Lung (tissue), 17 donors: ENCODE measurements at places on chromosomes 11 and 22.

DNA sequence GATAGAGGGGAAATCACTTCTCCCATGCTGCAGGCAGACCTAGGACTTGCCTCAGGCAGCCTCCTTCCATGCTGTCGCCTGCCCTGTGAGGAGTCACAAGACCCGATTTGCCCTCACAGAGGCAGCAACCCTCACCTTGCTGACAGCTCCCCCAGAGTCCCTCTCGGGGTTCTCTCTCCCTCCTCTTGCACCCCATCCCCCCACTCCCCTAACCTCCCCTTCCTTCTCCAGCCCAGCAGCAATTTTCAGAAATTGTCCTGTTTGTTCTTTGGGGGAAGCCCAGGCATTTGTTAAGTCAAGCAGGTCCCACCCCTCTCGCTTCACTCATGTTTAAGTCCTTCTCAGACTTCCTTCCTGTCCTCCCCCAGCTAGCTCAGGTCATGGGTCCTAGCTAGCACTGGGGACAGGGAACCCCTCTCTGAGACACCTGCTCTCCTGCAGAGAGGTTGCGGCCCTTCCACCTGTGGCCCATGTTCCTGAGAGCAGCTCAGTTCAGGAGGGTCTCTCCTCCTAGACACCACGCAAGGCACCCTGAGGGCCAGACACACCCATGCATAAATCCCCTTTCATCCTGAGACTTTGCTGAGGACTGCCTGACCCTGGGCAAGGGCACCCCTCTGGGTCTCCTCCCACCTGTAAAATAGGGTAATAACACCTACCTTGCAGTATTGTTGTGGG lies 6.3 kb upstream of the FXYD2 start:
- no peak for DNase-seq

GRCh38 chr22:25064894-25065560 lies 112.5 kb downstream of the KIAA1671 start:
- DNase-seq = no peak

GRCh38 chr11:125357551-125357950 lies 138.5 kb downstream of the FEZ1 start:
- DNase-seq = no peak

DNA sequence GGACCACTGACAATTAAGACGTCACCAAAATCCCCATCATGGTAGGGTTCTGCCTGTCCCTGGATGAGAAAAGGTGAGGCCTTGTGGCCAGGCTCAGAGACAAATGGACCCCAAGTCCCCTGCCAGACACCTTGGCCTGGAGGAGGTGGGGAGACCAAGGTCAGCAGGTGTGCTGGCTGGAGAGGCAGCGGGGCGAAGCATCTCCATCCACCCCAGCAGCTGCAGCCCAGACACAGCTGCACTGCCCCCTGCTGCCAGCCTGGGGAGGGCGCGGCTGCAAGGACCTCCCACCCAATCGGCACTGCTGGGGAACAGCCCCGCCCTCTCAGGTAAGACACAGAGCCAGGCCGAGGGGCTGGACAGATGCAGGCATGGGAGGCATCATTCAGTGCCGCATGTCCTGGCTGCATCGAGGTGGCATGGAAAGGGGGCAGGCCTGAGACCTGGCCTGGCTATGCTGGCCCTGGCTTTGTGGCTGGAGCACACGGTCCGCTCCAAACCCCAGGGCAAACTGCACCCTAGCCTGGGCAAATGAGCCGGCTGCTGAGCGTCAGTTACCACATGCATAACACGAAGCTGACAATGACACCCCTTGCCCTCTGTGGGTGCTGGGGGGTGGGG lies 12.2 kb upstream of the MFNG start:
- no peak for DNase-seq

DNA sequence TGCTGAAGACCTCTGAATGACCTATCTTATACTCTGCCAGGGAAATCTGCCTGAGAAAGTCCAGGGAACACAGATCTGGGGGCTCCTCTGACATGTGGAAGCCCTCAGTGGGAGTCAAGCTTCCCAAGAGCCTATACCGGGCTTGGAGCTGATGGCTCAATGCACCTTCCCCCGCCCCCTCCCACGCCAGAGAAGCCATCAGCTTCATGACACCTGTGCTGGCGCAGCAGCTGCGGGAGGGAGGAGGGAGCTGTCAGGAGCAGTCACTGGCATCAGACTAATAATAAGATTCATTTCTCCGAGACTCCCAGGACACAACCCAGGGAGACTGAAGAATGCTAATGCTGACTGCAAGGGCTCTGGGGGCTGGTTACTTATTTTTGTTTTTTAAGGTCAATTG lies 47.8 kb downstream of the SPATA19 start:
- DNase-seq = no peak

GRCh38 chr11:2812371-2812991 lies 73.1 kb downstream of the CDKN1C start:
- peak; percentile 78 for DNase-seq
